ENCODE measurements at places on chromosomes 7 and 10.

GRCh38 chr10:33215154-33215553, 119.3 kb downstream of the NRP1 start:
- H3K36me3 ChIP-seq: peaks cover 85% of the 10 kb centered on the region
- H3K27ac ChIP-seq: peak overlapping the region; percentile 61
- no peak overlapping the region for H3K4me3 ChIP-seq
- peak; percentile 34 for DNase-seq
- H3K27me3 ChIP-seq: no peaks in the 10 kb centered on the region

DNA sequence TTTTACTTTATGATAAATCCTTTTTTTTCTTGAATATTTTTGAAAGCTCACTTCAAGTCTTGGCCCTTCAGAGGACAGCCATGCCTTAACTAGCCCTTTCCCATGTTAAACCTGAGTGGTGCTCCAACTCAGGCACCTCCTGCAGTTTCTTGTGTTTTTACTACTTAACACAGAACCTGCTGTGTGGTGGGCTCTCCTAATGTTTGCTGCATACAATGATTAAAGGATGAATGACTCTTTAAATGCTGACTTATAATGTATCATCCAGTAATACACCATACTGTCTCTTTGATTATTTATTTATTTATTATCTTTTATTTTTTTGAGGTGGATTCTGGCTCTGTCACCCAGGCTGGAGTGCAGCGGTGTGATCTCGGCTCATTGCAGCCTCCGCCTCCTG, 179.4 kb downstream of the SEMA3E start:
- no peak overlapping the region for H3K27ac ChIP-seq
- no peaks in the 10 kb centered on the region for H3K27me3 ChIP-seq
- no peak for DNase-seq

DNA sequence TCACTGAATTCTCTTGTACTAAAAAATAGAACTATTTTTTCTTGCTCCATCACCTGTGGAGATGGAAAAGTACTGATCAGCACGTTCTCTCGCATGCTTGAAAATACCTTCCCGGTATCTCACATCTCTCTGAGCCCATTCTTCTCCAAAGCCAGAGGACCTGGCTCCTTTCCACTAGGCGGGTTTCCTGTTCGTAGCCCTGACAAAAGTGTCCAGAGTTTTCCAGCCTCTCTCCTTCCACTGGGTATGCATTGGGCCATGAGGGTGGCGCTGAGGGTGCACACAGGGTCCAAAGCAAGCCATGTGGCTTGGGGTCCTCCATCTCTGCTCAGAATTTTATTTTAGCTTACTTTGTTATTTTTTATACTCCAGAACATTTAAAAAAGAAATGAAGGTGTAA, 16.3 kb upstream of the SRGN start:
- H3K27me3 ChIP-seq: no peaks in the 10 kb centered on the region
- peaks cover 4% of the 10 kb centered on the region for H3K4me1 ChIP-seq
- no peak overlapping the region for H3K4me3 ChIP-seq
- DNase-seq: no peak

DNA sequence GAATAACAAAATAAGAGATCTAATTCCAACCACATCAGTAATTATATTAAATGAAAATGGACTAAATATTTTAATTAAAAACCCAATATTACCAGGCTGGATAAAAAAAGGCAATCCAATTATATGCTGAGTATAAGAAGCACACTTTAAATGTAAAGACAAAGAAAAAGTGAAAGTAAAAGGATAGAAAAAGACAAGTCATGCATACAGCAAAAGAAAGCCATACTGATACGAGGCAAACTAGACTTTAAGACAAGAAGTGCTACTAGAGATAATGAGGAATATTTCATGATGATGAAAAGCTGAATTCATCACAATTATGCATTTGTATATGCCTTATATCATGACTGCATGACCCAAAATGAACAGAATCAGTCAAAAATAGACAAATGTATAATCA, 628.6 kb downstream of the PHTF2 start:
- no peaks in the 10 kb centered on the region for H3K36me3 ChIP-seq
- DNase-seq: no peak
- H3K4me1 ChIP-seq: no peaks in the 10 kb centered on the region
- H3K4me3 ChIP-seq: no peak overlapping the region
- H3K27me3 ChIP-seq: no peaks in the 10 kb centered on the region
- H3K27ac ChIP-seq: no peak overlapping the region

DNA sequence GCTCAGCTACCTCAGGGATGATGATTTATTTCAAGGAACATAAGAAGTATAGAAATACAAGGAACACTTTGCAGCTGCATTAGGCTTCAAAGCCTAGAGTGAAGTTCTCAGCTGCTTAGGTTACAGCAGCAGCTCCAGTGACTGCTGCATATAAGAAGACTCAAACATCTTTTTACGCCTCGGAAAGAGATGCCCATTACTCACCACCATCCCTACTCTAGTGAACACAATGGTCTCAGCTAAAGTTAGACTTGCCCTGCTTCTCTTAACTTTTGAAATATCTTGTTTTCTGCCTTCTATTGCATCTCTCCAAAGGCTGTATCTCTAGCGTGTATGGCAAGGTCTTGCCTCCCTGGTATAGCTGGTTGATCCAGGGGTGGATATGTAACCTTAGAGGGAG, 356.0 kb downstream of the PHF14 start:
- DNase-seq: no peak
- H3K27me3 ChIP-seq: no peaks in the 10 kb centered on the region
- H3K36me3 ChIP-seq: no peaks in the 10 kb centered on the region
- H3K4me3 ChIP-seq: no peak overlapping the region
- peaks cover 2% of the 10 kb centered on the region for H3K4me1 ChIP-seq
- H3K27ac ChIP-seq: no peak overlapping the region

- no peak overlapping the region for H3K4me3 ChIP-seq
- no peak overlapping the region for H3K27ac ChIP-seq
- DNase-seq: no peak
- H3K36me3 ChIP-seq: no peaks in the 10 kb centered on the region
These were observed 834.3 kb upstream of the C7orf33 start for GRCh38 chr7:147756300-147756699.

- H3K4me1 ChIP-seq: peaks cover 7% of the 10 kb centered on the region
- DNase-seq: no peak
- no peak overlapping the region for H3K4me3 ChIP-seq
These were observed 33.2 kb downstream of the SH3PXD2A start for GRCh38 chr10:103822107-103822716.

DNA sequence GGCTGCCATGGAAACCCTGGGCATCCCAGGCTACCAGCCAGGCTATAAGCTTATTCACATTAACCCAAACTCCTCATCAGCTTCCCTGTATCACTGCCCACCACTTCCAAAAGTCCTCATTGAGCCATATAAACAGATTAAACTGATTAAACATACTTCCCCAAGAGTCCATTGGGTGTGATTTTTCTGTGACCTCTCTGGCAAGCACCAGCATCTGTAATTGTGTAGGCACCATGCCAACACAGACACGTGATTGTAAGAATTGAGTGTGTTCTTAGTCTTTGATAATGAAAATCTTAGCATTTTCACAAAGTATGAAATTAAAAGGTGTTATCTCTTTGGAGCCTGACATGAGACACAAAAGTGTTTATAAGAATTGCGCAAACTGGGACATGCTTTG, 679.3 kb downstream of the TYW1 start:
- no peak overlapping the region for H3K27ac ChIP-seq
- DNase-seq: no peak
- H3K4me3 ChIP-seq: no peak overlapping the region
- no peaks in the 10 kb centered on the region for H3K27me3 ChIP-seq

DNA sequence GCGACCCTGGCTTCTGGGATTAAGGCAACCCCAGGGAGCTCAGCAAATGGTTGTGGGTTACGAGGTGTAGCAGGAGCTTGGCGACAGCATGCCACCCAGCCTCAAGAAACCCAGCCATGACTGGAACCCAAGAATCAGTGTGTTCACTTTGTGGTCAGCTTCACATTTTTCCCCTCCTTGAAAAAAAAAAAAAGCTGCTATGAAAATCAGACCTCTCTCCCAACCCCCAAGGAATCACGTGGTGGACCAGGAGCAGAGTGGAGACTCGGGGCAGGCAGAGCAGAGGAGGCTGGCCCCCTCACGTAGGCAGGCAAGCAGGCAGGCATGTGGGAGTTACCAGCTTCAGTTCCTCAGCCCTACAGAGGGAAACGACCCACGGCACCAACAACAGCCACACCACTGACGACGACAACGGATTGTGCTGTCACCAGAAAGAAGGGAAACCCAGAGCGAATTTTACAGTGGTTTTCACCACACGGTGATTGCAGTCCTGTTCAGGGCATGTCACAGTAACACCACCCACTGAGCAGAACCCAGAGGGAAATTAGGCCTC, 203.4 kb downstream of the SLC25A13 start:
- H3K27ac ChIP-seq: no peak overlapping the region

DNA sequence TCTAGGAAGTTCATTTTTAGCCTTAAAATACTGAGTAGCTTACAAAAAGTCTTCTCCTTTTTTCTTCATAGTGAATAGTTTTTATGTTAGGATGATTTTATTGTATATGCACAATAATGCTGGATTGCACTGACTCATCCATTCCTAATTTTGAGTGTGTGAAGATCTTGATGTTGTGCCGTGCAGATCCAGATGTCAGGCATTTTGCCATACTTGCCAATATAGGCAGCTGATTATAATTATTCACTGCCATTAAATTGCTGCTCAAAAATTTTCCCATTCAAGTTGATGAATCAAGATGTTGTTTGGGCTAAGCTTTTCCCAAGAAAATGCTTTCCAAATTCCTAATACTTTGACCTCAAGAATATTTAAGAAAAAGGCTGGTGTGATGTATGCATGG, 218.3 kb downstream of the AHR start:
- no peak overlapping the region for H3K27ac ChIP-seq
- no peaks in the 10 kb centered on the region for H3K27me3 ChIP-seq
- no peaks in the 10 kb centered on the region for H3K4me1 ChIP-seq
- H3K36me3 ChIP-seq: no peaks in the 10 kb centered on the region

DNA sequence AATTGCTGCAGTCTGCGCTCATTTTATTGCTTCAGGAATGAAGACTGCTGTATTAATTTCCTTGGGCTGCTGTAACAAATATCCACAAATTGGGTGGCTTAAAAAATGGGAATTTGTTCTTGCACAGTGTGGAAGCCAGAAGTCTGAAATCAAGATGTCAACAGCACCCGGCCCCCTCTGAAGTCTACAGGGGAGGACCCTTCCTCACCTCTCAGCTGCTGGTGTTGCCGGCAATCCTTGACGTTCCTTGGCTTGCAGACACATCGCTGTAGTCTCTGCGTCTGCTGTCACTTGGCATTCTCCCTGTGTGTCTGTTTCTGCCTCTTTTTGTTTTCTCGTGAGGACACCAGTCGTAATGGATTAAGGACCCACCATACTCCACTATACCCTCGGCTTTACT, 166.2 kb downstream of the PTPN20 start:
- no peaks in the 10 kb centered on the region for H3K4me1 ChIP-seq
- no peak overlapping the region for H3K27ac ChIP-seq
- no peak overlapping the region for H3K4me3 ChIP-seq

DNA sequence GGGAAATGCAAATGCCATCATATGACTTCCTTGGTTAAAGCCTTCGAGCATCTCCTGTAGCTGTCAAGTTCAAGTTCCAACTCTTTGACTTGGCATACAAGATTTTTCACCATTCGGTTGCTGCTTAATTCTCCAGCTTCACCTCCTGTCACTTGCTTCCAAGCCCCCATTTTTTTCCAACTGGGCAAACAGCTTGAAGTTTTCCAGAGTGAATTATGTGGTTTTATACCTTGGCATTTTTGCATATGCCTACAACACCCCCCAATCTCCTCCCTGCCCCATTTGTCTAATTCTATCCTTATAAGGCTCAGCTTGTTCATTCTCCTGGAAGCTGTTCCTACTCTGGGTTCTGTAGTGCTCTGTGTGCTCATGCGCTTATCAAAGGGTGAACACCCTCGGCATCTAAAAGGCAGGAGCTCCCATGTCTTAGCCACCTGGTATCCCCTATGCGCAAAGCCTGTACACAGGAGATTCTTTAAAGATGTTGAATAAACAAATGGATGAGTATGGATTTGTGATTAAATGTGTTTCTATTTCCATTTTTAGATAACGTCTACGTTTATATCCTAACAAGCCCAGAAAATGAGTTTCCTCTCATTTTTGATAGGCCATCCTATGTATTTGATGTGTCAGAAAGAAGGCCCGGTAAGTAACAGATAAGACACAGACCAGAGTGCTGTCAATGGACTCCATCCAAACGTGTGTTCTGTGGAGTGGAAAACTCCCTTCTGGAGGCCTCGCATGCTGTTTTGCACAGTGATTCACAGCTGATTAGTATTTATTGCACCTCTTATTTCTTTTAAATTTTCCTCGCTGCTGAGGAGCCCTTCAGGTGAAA, 52.5 kb downstream of the CDHR3 start:
- no peak overlapping the region for H3K27ac ChIP-seq
- no peaks in the 10 kb centered on the region for H3K36me3 ChIP-seq
- DNase-seq: no peak
- peaks cover 15% of the 10 kb centered on the region for H3K4me1 ChIP-seq

GRCh38 chr10:21526188-21526859, 842 bp upstream of the SKIDA1 start:
- H3K36me3 ChIP-seq: no peaks in the 10 kb centered on the region
- H3K4me1 ChIP-seq: peaks cover 2% of the 10 kb centered on the region
- H3K27me3 ChIP-seq: no peaks in the 10 kb centered on the region
- DNase-seq: peak; percentile 86
